Activated gamma-delta T cell treated with anti-CD3 and anti-CD28 coated beads, Interleukin-2, amount 50 U/mL, for 16 hours (primary cell): ENCODE measurements at places on chromosomes 4 and X.

GRCh38 chr4:3267576-3268394 is 18.8 kb downstream of the MSANTD1 start:
- DNase-seq = no peak

DNA sequence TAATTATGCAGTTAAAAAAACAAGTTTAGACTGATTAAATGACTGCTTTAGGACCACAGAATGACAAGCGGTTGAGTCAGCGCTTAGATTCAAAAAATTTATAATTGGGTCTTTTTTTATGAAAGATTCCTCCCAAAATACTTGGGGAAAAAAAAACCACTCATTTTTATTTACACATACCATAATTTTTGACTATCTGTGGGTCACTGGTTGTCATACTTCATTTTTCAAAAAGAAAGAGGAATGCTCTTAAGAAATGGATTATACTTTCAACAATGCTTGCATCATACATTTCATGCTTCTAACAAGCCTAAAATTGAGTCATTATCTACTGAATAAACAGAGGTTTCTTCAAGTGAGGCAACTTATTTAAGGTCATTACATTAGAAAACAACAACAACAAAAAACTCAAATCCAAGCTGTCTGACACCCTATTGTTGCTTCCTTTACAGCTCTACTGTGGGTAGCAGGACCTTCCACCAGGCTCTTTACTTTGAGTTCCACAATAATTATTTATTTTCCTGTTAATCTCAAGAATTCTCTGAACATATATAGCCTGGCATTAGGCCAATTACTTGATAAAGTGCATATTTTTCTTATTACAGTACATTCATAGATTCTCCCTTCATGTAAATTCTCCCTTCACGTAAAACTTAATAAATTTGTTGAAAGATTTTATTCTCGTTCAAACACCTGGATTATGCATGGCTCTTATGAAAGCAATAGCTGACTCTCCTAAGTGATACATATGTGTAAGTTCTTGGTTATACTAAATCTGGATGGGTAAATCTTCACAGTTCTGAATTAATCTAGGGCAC is 445.5 kb downstream of the PCDH10 start:
- DNase-seq = no peak

GRCh38 chrX:111340054-111340453 is 69.8 kb upstream of the CAPN6 start:
- DNase-seq = no peak

DNA sequence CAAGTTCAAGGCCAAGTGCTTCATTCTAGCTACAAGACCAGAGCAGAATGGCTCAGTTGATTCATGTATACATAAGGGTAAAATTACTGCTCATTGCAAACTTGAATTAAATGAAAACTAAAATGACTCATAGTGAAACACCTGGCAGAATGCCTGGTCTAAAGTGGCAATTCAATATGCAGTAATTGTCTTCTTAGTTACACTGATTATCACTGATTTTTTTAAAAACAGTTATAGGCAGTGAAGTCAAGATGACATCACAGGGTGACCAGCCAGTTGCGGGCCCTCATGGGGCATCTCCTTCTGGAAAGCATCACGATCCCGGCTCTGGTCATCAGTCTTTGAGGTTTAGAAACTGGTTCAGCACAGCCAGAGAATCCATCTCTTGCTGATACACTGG is 154.2 kb downstream of the RAB28 start:
- no peak for DNase-seq

DNA sequence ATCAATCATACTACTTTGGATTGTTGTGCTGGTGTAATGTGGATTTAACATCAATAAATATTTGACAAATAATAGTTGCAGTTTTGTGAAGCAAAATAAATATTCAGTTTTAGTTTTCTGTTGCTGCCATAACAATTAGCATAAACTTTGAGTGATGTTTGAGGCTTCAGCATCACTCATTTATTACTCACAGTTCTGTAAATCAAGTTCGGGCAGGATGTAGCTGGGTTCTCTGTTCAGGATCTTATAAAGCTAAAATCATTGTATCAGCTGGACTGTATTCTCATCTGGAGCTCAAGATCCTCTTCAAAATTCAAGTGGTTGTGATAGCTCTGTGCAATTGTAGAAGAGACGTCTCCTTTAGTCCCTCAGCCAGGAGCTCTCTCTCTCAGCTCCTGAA is 81.7 kb downstream of the CBR4 start:
- no peak for DNase-seq

DNA sequence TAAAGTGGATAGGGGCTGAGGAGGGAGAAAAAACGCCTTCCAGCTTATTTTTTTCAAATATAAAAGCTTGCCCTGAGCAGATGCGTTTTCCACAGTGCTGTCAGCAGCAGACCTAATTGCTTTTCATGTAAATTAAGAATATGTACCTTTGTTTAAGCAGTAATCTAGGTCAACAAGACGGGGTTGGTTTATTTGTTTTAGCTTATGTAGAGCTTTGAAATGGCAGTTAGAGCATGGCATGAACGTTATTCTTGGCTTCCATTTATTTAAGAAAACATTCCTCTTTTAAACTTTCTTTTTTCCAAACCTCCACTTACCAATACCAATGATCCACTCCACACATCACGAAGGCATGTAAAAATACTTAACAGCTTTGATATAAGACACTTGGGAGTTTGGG is 220.3 kb upstream of the TENM3 start:
- no peak for DNase-seq

DNA sequence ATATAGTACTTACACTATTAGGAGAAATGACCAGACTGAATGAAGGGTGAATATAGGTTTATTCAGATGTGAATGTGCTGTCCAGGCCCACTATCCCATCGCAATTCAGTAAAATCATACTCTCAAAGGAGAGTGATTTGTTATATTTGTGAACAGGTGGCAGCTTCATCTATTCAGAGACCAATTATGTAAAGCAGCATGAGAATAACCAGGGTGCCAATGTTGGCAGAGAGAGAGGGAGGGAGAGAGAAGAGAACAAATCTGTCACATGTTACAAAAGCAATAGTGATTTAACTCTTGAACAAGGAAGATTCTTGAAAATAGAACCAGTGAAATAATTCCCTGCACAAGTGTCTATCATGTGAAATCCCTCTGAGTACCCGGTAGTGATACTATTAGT is 38.9 kb upstream of the TLL1 start:
- DNase-seq = no peak

DNA sequence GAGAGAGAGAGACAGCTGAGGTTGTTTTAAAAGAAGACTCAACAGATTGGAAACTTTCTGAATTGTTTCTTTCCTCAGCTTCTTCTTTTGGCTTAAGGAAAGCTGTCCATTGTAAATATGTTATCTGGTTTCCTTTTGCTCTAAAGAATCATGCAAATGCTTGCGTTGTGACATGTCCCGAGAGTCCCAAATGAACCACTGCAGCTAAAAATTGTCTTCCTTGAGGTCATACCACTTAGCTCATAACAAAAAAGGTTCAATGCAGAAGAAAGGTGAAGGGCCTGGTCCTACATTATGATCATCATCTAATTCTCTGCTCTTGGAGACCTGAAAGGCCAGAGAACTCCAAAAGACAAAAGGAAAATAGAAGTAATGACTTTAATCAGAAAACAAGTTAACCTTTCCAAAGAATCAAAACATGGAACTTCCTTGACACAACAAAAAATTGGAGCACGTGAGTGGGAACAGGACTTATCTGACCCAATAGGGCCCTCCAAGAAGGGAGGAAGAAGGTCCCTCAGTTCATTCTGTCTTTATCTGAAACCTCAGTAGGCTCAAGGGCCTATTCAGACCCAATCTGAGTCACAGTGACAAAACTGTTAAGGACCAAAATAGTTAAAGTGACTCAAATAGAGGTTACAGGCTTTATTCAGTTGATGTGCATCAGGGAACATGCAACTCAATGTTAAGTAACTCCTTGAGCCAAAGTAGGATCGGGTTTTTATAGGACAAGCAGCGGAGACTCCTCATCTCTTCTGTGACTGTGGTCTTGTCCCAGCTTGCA is 14.7 kb upstream of the VSIG1 start:
- DNase-seq = no peak

DNA sequence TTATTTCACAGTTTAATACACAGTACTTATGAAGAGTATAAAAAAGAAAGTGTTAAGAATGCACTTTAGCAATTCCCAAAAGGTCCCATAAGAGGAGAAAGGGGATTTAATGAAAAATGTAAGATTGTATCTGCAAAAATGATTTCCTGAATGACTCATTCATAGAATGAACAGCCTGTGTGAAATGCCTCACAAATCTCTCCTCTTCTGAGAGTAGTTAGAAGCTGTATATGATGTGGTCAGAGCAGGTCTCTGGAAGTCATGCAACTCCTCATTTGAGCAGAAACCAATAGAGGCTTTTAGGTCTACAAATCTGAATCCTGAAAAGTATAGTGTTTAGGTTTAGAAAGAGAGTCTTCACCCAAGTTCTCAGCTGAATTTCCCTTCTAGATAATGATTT is 381.3 kb upstream of the INTU start:
- no peak for DNase-seq

- DNase-seq = no peak
These were observed 2.2 kb upstream of the SFRP2 start for GRCh38 chr4:153790962-153791551.

GRCh38 chr4:13544606-13545393 is 492 bp upstream of the NKX3-2 start:
- no peak for DNase-seq

DNA sequence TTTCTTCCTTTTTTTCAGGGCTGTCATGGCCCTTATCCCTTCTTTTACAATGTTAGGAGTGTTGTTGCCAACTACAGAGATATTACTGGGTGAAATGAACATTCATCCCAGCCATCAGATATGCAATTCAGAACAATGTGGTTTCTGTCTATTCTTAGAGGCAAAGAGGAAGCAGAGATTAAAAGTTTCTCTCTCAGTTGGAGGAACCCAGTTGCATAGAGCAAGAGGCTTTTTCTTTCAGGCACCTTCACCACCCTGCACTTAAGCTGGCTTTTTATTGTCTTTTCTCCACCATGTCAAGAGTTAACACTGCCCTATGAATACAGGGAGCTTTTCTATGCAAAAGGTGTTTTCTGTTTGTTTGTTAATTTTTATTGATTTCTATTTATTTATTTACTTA is 1559.6 kb upstream of the IGFBP7 start:
- DNase-seq = no peak

GRCh38 chrX:53281321-53281822 is at the start of gene IQSEC2:
Gene IQSEC2 (minus strand): TSS chrX:53281584.
- no peak for DNase-seq

GRCh38 chrX:19799319-19800182 is 87.8 kb downstream of the SH3KBP1 start:
- DNase-seq = peak; percentile 19
